ENCODE measurements at places on chromosomes 5 and 9.
A peak's percentile ranks its signal among the peaks of the same experiment; 100 is the strongest.

- DNase-seq: peak; percentile 69
Measured at GRCh38 chr5:4995014-4995413, 145.1 kb upstream of the ADAMTS16 start.

- peak; percentile 57 for DNase-seq
Measured at GRCh38 chr5:96855031-96855872, 21.0 kb upstream of the ERAP2 start.

DNA sequence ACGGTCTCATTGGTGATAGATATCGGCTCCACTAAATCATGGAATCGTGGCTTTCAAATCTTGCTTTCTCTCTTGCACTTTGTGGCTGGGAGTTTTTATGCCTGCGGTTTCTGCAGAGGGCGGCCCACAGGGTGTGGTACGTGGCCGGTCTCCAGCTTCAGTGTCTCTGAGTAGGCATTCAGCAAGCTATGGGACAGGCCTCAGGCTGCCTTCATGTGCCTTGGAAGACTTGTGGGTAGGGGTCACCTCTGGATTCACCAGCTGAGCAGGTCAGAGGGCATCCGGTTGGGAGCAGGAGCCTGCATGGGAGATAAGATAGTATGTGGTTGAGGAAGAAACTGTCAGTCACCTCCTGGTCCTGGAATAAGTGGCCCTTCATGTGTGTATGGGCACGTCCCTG, 47.7 kb downstream of the AMBP start:
- no peak for DNase-seq

DNA sequence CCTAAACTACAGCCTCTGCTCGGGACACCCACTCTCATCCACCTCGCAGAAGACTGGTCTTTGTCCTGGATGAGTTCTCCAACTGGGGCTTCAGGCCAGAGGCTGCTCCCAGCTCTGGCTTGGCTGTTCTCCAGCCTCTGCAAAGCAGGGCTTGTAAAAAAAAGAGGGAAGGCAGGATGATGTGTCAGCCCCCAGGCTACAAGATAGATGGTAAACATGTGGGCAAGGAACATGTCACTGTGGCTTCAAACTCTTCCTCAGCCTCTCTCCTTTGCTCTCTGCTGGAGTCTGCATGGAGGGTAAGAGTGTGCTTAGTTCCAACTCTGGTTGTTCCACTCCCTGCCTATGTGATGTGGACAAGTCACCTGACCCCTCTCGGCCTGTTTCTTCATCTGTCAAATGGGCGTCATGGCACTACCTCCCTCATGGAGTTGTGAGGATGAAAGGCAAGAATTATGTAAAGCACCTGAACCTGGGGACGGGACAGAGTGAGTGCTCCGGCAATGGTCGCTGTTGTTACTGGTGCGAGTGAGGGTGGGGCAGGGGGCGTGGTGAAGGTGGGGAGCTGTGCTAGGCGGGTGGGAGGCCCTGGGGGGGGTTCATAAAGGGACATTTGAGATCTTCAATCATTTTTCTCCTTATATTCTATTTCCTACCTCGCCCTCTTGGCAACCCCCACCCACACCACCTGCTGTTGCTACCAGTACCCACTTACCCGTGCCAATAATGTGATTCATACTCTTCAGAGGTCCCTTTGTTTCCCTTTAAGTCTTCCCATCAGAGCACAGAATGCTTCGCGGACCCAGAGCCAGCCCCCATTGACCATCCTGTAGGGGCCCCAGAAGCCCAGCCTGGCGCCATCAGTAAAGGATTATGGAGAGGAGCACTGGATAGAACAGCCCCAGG, 6.8 kb upstream of the ZNF79 start:
- peak; percentile 42 for DNase-seq

DNA sequence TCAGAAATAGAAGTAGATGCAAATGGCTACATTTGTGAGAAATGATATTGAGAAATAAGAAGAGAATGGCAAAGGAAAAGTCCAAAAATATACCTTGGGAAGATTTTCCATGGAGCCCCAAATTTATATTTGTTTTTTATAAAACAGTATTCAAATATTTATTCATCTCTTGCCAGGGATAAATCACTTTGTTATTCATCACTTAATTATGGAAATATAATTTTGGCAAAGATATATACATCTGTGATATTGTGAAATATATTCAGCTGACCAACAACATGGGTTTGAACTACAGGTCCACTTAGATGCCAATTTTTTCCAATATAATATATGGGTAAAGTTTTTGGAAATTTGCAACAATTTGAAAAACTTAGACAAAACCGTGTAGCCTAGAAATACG, 19.7 kb upstream of the RAPGEF6 start:
- DNase-seq: no peak

DNA sequence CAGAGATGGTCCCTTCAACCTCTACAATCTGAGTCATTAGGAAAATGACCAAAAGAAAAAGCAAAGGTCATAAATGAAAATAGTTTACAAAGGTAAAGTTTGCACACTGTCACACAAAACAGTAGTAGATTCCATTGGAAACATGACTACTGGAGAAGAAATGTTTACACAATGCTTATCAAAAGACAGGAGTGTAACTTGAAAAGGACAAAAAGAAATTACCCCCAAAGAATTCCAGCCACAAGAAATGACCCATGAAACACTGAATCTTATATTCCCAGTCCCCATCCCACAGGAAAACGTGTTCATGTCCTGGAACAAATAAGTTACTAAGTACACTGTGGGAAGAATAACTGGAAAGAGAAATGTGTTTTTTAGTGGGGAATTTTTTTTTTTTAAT, 385.1 kb downstream of the SEMA5A start:
- DNase-seq: no peak

DNA sequence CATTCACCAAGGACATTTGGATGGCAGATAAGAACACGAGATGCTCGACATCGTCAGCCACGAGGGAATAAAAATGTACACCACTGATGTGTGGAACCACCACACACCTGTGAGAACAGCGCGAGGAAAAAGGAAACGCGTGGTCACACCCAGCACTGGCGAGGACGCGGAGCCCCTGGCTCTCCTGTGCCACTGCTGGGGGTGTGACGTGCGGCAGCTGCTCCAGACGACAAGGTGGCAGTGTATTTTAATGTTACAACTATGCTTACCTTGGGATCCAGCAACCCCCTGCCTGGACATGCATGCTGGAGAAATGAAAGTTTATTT, 13.6 kb upstream of the CEP72 start:
- DNase-seq: no peak

DNA sequence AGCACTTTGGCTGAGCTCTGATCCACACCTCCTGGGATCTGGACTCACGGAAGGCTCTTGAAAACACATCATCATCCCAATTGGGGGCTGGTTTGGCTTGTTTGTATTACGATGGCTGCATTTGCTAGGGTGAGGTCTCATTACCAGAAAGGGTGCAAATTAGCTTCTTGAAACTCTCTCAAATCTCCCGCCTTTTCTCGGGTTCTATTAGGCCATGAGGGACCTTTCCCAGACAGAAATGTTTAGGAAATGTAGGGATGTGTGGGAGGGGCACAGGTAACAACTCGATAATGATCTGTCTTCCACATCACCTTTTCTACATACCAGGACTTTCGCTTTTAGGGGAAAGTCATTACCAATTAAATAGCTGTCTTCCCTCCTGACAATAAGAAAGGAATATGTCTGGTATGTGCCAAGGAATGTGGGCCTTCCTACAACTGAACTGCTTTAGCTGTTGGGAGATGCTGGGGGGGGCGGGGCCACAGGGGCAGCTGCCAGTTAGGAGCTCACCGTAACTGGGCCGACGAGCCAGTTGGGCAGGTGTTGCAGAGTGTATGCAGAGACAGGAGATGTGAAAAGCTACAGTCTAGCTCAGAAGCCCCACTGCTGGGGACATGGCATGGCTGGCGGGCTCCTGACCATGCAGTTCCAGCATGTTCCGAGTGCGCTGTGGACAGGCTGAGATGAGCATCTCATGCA, 71.2 kb downstream of the AK8 start:
- peak; percentile 15 for DNase-seq

GRCh38 chr5:83370957-83371356, 100.6 kb upstream of the VCAN start:
- DNase-seq: no peak

DNA sequence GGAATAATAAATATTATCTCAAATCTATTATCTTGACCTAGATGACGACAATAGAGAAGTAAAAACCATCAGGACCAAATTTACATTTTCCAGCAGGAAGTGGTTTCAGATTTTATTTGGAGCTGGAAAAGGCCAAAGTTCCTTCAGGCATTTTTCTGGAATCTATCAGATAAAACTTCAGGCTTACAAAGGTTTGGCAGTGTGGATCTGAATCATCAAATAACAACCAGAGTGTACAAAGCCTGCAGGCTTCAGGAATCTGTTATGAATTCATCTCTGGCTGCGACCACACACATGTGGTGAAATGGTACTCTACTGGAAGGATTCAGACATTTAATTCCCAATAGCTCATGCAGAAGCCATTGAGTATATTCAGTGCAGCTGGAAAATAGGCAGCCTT, 726.4 kb upstream of the GRAMD2B start:
- DNase-seq: peak; percentile 96

GRCh38 chr5:133461796-133462516, 150.4 kb downstream of the FSTL4 start:
- no peak for DNase-seq

DNA sequence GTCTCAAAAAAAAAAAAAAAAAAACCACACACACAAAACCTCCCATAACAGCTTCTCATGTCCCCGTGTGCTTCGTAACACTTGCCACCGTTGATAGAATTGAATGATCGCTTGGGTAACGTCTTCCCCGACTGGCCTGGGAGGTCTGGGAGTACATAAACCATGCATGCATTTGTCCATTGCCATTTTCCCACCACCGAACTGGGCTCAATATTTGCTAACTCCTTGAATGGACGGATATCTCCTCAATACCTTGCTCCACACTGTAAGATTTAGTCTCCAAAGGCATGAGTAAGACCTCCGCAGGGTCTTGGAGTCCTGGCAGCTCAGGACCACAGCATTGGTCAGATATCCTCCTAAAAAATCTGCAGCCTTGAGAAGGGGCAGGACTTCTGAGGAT, 3.2 kb upstream of the P4HA2 start:
- no peak for DNase-seq

DNA sequence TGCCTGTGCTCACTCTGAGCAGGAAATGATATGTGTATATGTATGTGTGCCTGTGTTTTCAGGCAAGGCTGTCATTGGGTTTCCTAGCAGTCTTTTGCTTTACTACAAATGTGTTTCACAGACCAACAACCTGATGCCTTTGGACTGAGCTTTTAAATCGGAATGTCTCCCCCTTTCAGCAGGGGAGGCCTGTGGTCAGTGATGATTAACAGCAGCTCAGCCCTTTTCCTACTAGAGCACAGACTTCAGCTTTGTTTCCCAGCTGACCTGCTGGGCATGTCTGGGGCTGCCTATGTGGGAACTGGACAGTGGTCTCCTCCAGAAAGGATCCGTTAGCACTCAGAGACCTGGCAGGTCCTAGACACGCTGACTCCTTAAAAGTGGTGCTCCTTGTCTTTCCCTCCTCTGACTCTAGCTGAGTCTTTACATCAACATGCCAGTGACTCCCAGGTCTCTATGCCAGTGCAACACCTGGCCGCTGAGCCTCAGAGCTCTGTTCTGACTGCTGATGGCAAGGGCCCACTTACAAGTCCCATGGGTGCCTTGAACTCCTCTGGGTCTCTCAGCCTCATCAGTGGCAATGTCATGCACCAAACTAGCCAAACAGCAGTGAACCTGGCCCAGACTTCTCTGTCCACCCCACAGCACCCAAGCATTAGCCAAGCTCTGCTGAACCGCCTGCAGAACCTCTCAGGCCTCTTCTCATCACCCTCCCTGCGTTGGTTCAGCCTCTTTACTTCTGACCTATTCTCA, 7.7 kb downstream of the MACROH2A1 start:
- peak; percentile 83 for DNase-seq

- no peak for DNase-seq
Measured at GRCh38 chr5:150412319-150413175, at the start of gene CD74. TSS of gene CD74 (minus strand) at chr5:150412910. CDS start at chr5:150412749, 161 bp downstream.

GRCh38 chr5:54344653-54345052, 34.3 kb upstream of the ARL15 start:
- peak; percentile 42 for DNase-seq

GRCh38 chr9:107218829-107219485, 64.1 kb upstream of the RAD23B start:
- no peak for DNase-seq

- no peak for DNase-seq
Measured at GRCh38 chr9:69153707-69154521, 20.2 kb upstream of the TJP2 start.

DNA sequence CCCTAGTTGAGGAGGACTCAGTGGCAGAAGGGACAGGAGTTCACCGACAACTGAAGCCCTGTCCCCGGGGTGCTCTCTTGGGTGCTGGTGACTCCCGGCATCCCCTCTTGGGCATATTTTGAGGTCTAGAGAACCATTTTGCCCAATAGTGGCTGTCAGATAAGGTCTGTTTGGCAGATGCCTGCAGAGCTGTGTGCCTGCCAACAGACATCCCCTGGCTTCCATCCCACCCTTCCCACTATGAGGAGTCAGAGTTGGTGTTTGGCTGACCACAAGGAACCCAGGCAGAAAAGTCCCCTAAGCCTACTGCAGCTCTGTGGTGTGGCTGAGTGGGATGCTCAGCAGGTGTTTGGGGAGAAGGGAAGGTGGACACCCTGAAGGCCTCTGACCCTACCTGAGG, 207.0 kb downstream of the AUH start:
- no peak for DNase-seq

GRCh38 chr5:151077967-151078366, 2.9 kb downstream of the TNIP1 start:
- DNase-seq: no peak

DNA sequence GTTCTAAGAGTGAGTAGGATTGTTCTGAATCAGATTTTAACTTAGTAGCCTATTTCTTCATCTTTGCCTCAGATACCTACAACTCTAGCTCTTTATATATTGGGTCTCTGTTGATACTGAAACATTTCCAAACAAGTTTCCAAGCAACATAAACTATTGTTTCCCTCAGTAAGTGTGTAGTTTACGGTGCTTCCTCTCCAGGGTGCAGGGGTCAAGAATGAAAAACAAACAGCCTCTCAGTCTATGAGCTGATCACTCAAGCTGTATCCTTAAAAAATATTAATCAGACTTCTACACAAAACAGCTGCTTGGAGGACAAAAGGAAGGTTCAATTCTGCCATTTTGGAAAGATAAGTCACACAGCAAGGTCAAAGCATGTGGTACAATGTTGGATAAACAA, 75.0 kb downstream of the ADAMTS12 start:
- DNase-seq: peak; percentile 48

DNA sequence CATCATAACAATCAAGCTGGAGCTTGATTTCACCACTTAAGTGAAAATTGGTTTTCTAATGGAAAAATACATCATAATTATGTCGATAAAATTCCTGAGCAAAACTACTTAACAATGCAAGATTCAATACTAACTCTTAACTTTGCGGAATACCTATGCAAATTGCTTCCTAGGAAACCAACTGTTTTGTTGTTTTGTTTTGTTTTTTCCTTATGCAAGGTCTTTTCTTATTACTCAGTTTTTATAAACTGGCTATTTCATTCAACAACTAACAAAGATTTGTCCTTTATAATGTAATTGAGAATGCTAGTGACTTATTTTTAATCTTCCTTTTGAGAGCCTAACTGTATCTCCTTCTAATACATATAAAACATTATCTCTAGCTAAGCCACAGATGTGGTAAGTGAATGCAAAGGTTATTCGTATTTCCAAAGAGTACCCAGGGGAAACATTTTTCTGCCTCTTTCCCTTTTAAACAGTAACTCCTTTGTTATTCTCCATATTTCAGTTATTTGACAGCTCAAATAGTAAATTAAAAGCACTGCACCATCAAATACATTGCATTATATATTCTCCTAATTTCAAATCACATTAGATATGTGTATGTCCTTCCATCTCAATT, 609.4 kb downstream of the SLCO4C1 start:
- DNase-seq: no peak

GRCh38 chr5:127429928-127430327, 87.5 kb upstream of the PRRC1 start:
- no peak for DNase-seq

Measured in fibroblast of skin of right biceps (primary cell).